Stimulated activated CD4-positive, alpha-beta T cell treated with anti-CD3 and anti-CD28 coated beads, Interleukin-1b, Interleukin-23, amount 100 ng/mL, for 24 hours (primary cell): ENCODE measurements at places on chromosomes 11 and 22.

GRCh38 chr11:88544656-88545280 is 207.2 kb upstream of the CTSC start:
- no peak for DNase-seq

- no peak for DNase-seq
Measured at GRCh38 chr11:78312712-78313111, 104.9 kb downstream of the GAB2 start.

DNA sequence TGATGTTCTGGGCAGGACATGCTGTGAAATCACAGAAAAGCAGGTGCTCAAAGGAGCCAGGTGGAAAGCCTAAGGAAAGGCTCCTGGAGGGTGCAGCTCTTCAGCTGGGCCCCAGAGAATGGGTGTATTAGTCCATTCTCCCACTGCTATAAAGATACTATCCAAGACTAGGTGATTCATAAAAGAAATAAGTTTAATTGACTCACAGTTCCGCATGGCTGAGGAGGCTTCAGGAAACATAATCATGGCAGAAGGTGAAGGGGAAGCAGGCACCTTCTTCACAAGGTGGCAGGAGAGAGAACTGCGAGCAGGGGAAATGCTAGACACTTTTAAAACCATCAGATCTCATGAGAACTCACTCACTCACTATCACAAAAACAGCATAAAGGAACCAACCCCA is 43.1 kb upstream of the DEUP1 start:
- DNase-seq, result no peak

DNA sequence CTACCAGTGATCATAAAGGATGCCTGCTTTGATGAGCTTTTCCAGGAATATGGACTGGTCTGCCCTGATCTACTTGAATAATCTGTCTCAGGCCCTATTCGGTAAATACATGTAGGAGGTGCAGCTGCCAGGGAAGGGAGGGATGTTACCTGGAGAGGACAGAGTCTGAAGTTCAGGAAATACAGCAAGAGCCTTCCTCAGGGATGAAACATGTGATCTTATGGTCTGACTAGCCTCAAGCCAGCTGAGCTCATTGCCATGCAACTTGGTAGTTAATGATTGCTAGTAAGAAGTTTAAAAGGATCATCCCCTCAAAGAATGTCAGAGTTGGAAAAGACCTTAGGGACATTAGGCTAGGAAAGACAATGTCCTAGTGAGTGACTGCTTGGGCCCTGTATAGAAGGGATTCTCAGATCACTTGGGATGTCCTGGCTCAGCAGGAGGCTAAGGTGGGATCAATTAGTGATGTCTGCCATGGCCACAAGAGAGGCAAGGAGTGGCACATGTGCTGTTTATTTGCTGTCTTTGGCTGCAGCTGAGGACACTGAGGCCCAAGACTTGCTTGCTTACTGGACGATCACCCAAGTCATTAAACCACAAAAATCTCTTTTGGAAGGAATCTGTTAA is 18.5 kb downstream of the PTPRJ start:
- no peak for DNase-seq

DNA sequence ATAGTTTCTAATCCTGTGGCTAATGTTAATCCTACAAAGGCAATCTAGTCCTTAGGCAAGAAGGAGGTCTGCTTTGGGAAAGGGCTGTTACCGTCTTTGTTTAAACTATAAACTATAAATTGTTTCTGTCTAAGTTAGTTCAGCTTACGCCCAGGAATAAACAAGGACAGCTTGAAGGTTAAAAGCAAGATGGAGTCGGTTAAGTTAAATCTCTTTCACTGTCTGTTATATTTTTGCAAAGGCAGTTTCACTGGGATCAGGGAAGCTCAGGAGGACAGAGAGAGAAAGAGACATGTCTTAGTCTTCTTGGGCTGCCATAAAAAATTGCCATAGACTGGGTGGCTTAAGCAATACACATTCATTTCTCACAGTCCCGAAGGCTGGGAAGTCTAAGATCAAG is 27.6 kb upstream of the CEP295 start:
- no peak for DNase-seq

- DNase-seq, result no peak
Measured at GRCh38 chr22:28231441-28231840, 312.4 kb upstream of the PITPNB start.

- DNase-seq, result no peak
Measured at GRCh38 chr22:25623851-25624250, 59.4 kb downstream of the GRK3 start.

GRCh38 chr11:122100756-122101080 is 15.3 kb downstream of the BLID start:
- DNase-seq, result no peak

DNA sequence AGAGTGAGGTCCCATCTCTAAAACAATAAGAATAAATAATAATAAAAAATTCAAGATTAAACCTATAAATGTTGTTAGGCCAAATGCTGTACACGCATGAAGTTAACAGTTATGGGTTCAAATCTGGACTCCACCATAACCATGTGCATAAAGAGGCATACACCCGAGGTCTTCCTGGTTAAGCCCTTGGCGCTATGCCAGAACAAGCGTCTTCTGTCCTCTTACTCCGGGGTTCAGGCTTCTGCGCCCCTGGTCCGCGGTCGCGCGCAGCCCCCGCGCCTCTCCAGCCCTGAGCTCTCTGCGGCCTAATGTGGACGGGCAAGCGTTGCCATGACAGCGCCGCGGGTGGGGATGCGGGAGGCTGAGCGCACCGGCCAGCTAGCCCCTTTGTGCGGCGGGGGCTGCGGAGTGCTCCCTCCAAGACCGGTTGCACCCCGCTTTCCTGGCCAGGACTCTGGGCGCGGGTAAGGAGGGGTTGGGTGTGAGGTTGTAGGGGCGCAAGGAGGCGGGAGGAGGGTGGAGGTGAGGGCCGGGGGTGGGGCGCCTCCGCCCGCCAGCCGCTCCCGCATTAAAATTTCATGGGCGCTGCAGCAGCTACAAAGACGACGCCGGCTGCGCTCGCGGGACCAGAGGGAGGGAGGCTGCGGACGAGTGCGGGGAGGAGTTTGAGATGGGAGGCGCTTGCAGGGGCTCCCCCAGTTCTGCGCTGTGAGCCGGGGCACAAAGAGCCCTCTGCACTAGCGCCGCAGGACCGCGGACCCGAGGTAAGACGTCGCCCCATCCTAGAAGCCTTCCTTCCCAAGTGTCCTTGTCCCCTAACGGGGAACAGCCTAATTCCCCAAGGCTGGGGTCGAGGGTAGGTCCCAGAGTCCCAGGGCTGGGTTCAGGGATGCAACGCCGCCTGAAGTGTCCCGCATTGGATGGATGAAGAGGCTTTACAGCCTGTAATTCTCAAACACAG is at the start of gene MIAT:
Gene MIAT, plus strand, starts transcription at position 698 of the 961 bp plus-strand sequence.
- DNase-seq, result peak; percentile 51

GRCh38 chr11:79019975-79020374 is 420.9 kb downstream of the TENM4 start:
- DNase-seq, result no peak

DNA sequence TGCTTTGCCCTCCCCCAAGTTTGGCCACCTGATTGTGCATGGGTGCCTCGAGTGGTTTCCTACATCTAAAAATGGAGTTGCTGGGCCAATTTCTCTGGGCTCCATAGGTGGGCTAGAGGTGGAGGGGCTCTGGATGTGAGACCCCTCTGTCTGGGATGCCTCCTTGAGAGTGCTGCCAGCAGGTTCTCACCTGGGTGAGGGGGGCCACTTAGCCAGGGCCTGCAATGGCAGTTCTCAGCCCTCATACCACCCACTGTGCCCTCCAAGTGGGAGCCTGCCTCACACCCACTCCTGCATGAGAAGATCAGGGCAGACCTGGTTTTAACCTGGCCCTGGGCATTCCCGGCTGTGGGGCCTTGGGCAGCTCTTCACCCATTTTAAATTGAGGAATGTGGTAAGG is 83.9 kb downstream of the CABIN1 start:
- DNase-seq, result no peak

GRCh38 chr11:70315716-70316115 is 45.2 kb downstream of the PPFIA1 start:
- DNase-seq, result no peak

- no peak for DNase-seq
Measured at GRCh38 chr11:92154611-92155010, 70.0 kb upstream of the FAT3 start.

DNA sequence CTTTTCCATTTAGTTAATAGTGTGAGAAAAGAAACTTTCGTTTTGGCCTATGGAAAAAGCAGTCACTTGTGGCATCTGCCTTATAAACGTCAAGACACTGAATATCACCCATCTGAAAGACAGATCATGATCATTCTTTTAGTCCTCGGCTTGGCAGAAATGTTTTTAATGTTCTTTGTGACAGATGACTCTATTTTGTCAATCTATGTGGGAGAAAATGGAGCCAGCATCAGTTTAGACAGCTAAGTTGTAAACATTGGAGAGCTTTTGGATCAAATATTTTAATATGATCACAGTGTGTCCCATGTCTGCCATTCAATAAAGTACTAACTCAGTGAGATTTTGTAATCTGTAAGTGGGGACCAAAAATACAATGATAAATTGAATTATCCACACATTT is 85.1 kb upstream of the LUZP2 start:
- no peak for DNase-seq

GRCh38 chr22:41873391-41873790 is 40.5 kb downstream of the SREBF2 start:
- no peak for DNase-seq

- no peak for DNase-seq
Measured at GRCh38 chr11:2738551-2739431, 39.0 kb upstream of the KCNQ1OT1 start.

DNA sequence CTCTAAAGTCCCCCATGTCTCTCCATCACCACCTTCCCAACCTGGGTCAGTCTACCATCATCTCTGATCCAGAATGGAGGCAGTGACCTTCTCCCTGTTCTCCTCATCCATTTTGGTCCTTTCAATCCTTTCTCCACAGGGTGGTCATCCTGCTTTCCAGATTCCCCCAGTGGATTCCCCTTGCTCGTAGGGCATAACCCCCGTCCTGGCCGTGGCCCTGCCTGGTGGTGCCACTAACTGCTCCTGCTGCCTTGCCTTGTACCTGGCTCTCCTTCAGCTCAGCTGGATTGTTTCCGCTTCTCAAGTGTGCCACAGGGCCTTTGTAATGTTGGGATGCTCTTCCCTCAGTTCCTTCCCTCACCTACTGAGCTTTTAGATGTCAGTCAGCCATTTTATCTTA is 81.6 kb downstream of the MYO7A start:
- DNase-seq, result no peak

GRCh38 chr11:18383388-18384156 is 10.8 kb upstream of the LDHA start:
- DNase-seq, result no peak

- no peak for DNase-seq
Measured at GRCh38 chr11:43924112-43924855, 18.2 kb upstream of the C11orf96 start.

GRCh38 chr11:24609192-24610119 is 112.6 kb downstream of the LUZP2 start:
- no peak for DNase-seq

- no peak for DNase-seq
Measured at GRCh38 chr22:22711532-22711913, 67.1 kb downstream of the GGTLC2 start.

DNA sequence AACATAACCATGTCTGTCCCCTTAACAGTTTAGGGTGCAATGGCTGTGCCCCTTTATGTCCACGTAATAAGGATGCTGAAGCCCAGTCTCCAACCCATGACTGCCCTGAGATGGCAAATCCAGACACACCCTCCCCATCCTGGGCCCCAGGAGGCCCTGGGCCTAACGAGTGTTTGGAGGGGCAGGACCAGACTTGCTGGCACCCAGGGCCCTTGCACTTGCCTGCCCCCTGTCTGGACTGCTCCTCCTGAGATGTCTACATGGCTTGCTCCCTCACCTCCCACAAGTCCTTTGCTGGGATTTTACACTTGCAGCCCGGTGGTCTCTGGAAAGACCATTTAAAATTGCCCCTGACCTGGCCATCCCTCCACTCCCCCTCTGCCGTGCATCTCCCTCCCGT is 132.2 kb upstream of the NECTIN1 start:
- no peak for DNase-seq

DNA sequence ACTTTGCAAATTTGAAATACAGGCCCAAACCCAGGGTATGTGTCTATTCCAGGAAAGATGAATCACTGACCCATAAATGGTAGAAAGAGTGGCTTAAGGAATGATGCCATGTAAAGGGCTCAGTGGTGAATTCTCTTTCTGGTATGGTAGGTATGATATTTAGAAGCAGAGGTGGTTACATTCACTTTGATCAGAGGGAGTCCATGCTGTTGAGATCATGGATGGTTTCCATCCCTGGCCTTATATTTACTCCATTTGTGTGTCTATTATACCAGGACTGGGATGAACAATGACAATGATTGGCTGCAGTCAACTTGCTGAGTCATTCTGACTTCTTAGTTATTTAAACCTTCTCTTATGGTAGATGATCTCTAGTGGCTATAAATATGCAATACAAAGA is 419.8 kb upstream of the LRRC4C start:
- no peak for DNase-seq

DNA sequence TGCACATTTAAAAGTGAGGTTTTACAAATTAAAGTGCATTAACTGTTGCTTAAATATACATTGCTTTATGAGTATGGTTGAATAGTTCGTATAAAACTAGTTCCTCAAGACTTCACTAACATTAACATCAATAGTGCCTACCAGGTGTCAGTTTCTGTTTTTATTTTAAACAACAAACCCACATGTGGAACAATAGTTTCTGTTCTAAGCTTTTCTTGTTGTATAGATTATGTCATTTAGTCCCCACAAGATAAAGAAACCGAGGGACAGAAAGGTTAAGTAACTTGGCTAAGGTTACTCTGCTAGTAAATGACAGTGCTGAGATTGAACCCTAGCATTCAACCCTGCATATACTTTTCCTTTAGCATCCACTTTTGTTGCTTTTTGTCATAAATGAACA is 41.4 kb upstream of the ST14 start:
- no peak for DNase-seq

DNA sequence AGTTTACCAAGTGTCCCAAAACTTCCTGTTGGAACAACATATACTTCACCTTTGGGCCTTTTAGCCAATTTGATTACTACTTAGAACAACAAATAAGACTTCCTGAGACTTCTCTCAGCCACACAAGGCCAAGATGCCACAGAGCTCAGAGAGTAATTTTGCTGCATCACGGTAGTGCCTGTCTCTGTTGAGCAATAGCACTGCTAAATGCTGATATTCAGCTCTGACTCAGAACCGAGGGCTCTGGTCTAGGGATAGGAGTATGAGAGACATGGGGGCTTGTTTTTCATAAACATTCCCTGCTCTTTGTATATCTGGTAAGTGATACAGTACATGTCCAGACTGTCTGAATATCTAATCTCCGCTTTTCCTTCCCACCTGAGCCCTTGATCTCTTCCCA is 260.4 kb upstream of the ARHGAP20 start:
- no peak for DNase-seq

GRCh38 chr11:34565417-34566207 is 52.0 kb upstream of the ELF5 start:
- no peak for DNase-seq

DNA sequence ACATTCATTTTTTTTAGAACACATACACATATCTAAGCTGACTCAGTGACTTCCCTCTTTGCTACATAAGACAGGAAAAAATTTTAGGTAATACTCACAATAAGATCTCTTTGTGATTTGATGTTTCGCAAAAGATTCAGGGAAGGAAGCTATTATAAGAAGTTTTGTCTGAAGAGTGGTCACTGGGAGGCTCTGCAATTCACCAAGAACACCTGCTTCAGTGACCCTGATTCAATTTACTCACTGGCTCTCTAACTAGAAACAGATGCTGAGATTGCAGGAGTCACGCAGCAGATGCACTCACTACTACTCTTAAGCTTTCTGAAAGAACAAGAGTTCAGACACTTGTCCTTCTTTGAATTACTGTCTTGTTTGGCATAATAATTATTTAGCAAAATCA is 193.6 kb upstream of the DDI1 start:
- no peak for DNase-seq
